ENCODE measurements at places on chromosomes 2 and 18.

DNA sequence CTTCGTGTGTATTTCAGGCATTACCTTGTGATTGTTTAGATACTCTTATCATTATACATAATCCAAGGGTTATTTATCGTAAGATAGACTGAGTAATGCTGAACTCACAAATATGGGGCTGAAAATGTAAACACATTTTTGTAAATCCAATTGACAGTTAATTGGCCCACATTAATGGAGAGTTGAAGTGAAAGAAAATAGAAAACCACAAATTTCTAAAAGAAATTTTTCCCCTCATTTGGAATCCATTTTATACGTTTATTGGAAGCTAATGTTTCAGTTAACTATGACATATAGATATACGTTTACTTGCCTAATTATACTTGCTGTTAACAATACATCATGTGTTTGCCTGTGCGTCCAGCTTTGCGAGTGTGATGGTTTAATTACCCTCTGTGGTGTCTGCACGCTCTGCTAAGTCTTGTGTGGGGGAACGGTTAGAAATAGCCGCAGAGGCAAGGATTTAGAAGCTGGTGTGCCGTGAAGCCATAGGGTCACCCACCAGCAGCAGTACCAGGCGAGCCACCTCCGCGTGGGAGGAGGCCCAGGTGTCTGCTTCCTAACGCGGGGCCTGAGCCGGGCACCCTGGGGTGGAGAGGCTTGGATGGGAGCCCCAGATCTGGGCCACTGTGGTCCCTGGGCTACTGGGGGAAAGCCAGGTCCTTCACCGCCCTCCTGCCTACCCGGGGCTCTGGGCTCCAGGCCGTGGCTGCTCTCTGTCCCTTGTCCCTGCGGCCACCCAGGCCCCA, 38.0 kb downstream of the TSHZ1 start:
- no peak for DNase-seq

GRCh38 chr2:232533944-232534710, 5.4 kb upstream of the CHRNG start:
- DNase-seq: no peak

- DNase-seq: no peak
Observed at GRCh38 chr2:231486851-231487596, 22.7 kb upstream of the NCL start.

DNA sequence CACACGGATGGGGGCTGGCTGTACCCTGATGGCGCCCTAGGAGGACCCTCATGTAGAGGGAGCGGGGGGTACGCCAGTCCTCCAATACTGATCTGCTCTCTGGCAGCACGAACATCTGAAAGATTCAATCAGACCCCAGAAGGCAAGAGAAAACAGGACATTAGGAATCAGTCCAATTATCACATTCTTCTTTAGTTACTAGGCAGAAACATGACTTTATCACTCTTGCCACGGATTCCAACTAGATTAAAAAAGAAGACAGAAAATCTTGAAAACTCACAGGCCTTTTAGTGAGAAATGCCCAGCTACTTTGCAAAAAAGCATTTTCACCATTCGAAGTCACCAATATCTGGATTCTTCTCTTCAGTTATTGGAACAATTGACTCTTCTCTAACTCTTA, 68.4 kb downstream of the ID2 start:
- no peak for DNase-seq

GRCh38 chr2:12106440-12107080, 360.1 kb downstream of the LPIN1 start:
- DNase-seq: no peak

DNA sequence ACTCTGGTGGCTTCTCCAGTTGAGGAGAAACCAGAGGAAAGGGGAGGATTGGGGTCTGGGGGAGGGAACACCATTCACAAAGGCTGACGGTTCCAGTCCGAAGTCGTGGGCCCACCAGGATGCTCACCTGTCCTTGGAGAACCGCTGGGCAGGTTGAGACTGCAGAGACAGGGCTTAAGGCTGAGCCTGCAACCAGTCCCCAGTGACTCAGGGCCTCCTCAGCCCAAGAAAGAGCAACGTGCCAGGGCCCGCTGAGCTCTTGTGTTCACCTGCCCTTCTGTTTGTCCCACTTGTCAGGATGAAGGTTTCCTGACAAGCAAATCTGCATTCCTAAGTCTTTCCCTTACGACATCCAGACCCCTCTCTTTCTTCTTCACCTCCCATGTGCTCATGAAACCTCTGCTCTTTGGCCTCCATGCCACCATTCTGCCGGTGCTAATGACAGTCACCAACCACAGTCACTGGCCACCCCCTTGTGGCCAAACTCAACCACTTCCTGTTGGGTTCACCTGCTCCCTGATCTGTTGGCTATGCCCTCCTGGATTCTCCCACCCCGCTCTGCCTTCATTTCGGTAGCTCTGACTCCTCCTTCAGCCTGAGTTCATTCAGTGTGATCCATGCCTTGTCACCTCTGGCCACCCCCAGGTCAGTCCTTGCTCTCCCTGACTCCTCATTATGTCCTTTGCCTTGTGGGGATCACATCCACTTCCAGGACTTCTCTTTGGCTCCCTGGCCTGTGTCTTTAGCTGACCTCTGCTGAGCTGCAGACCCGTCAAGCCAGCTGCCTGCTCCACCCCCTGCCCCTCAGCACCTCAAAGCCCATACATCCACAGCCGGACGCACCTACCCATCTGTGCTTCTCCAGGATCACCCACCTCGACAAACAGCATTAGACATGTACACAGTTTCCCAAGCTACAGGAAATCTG, 17.6 kb downstream of the EMX1 start:
- DNase-seq: no peak

- no peak for DNase-seq
Observed at GRCh38 chr2:117692001-117692763, 122.3 kb upstream of the DDX18 start.

- DNase-seq: no peak
Observed at GRCh38 chr18:6810191-6810590, 80.7 kb downstream of the ARHGAP28 start.

DNA sequence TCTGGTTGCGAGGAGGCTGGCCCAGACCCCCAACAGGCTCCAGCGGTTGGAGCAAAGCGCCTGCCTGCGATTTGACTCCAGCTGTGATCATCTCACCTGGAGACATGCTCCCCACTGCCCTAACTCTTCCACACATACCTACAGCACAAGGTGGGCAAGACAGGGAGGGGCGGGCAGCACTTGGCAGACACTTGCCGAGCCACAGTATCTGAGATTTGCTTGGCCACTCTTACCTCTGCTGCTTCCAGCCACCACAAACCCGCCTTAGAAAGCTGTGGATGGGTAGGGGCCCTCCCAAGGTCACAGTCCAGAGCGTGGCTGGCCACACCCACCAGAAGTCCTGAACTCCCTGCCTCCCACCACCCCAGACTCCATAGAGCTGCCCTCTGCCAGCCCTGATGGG, 8.2 kb downstream of the CYP26B1 start:
- DNase-seq: no peak

DNA sequence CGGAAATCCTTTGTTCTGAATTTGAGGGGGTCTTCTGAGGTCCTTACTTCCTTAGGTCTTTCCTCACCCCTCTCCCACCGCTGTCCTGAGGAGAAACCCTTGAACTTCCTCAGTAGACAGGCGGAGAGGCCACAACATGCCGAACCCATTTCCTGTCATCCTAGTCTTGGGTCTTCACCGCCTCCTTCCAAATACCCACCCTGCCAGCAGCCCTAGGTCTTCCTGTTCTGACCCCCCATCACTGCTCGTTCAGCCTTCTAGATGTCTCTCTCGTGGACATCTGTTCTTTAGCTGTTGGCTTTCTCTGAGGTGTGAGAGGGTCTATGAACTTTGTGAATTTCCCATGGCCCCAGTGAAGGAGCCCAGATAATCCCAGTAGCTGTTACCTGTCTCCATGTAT, 27.2 kb upstream of the CYP27A1 start:
- DNase-seq: no peak

- DNase-seq: no peak
Observed at GRCh38 chr2:197239434-197239833, 71.1 kb downstream of the ANKRD44 start.

- no peak for DNase-seq
Observed at GRCh38 chr2:120746144-120746543, 10.5 kb downstream of the GLI2 start.

DNA sequence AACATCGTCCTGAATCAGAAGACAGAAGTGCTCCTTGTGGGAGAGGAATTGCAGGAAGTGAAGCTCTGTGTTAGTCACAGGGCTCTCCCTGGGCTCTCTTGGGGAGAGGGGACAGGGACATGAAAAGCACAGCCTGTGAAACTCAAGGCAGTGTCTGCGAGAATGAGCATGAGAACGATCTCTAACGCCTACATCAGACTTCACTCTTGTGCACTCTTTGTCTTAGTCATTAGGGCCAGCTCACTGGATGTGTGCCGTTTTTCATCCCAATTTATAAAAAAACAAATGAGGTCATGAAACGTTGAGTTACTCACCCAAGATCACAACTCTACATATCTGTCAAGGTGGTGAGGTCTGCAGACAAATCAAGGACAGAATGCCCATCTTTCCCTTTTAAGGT, 27.0 kb upstream of the TWIST2 start:
- no peak for DNase-seq

DNA sequence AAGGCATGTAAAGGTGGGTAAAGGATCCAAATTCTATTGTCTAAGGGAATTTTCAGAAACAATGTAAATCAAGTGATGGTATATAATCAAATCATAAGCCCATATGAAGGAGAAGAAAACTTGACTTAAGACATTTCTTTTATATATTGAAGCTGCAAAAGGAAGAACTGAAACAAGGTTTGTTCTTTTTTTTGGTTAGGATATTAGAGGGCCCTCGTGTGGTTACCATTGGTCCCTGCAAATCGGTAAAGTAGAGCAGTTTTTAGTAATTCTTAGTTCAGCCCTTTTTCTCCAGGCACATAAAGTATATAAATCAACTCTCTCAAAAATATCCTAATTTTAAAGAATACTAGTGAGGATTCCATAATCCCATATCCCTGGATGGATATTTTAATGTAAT, 105.6 kb upstream of the STK17B start:
- DNase-seq: no peak

DNA sequence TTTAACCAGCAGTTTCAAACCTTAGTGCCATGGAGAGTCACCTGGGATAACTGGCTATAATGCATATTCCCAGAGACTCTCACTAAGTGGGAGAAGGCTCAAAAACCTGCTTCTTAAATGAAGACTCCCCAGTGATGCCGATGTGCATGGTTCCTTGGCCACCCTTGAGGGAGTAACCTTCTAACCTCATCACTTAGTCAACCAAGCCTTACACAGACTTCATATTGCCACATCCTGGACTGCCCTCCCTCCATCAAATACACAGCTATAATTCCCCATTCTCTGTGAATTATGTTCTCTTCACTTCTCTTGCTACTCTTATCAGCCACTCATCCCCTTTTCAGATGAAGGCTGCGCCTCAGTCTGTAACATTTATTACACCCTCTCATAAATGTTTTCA, 462.9 kb upstream of the RGPD4 start:
- DNase-seq: no peak

DNA sequence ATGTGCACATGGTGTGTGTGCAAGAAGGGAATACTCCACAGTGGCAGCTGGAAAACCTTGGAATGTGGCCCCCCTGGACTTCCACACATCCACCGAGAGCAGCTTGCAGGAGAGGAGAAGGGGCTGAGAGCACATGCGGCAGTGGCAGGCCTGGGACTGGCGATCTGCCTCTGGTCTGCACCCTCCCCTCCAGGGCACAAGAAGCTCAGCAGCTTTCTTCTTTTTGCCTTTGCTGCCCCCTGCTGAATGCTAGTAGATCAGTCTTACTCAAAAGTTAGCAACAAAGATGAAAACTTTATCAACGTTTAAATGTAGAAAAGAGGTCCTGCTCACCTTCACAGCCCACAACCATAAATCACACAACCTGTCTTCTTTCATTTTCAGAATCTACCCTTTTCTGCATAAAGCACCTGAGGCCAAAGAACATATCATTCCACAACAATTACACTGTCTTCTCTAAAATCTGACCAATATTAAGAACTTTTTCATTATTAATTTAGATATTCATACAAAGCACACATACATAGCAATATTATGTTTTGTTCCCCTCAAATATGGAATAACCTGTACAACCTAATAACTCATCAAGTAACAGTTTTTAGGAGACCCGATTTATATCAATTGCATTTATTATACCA, 34.6 kb downstream of the TGFBRAP1 start:
- no peak for DNase-seq

DNA sequence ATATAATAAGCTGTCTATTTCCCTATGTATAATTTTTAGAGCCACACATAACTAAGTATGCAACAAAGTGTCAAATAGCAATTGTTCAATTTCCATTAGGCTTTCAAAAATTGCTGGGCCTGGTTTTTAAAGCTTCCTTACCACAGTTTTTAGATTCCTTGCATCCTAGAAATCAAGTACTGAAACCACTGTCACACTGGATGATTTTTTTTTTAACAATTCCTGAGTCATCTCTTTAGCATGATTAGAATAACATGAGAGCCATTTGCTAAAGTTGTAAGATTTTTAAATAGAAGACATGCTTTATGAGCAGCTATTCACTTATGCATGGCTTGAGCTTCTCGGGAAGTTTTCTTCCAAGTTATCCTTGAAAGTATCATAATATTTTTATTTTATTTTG, 319.5 kb upstream of the NXPH2 start:
- no peak for DNase-seq

GRCh38 chr18:5065615-5066014, 131.4 kb downstream of the AKAIN1 start:
- DNase-seq: no peak

- DNase-seq: no peak
Observed at GRCh38 chr2:16716024-16716423, 50.4 kb upstream of the CYRIA start.

- no peak for DNase-seq
Observed at GRCh38 chr2:104406261-104406726, 447.6 kb upstream of the POU3F3 start.

DNA sequence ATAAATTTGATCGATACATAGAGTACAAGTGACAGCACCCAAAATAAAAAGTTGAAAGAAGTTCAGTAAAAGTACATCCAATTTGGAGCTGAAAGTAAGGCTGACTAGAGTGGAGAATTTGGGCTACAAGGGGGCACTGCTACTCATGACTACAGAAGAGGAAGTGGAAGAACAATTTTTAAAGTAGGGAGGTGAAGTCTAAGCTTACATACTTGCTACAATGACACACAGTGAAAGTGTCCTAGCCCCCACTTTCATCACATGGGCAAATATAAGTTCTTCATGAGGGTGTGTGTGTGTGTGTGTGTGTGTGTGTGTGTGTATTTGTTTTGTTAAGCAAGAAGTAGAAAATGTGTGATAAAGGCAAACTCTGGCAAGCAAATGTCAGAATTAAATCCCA, 45.7 kb downstream of the MAP3K2 start:
- DNase-seq: no peak

GRCh38 chr2:189583227-189584198, 2.9 kb upstream of the SLC40A1 start:
- no peak for DNase-seq

DNA sequence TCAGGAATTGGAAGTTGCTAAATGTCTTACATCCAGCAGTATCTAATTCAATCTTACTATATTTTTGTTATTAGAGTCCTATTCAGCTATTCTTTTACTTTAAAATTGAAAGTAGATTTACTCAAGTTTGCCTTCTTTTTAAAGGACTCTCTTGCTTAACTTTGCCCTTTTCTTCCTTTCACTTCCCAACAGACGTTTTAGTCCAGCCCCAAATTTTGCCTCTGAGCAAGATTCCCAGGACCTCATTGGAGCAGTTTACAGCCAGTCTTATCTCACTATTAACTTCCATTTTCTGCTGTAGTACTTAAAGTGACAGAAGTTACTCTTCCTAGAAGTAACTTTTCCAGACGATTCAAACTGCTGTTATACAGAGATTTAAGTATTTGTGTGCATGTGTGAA, 1.7 kb upstream of the PRKD3 start:
- DNase-seq: no peak

- no peak for DNase-seq
Observed at GRCh38 chr2:238726670-238727584, 121.0 kb upstream of the TWIST2 start.

GRCh38 chr2:198052741-198053140, 248.3 kb downstream of the PLCL1 start:
- no peak for DNase-seq

Data from cortex of kidney (tissue), 1 donor.